ENCODE measurements at places on chromosomes 12 and 14.

DNA sequence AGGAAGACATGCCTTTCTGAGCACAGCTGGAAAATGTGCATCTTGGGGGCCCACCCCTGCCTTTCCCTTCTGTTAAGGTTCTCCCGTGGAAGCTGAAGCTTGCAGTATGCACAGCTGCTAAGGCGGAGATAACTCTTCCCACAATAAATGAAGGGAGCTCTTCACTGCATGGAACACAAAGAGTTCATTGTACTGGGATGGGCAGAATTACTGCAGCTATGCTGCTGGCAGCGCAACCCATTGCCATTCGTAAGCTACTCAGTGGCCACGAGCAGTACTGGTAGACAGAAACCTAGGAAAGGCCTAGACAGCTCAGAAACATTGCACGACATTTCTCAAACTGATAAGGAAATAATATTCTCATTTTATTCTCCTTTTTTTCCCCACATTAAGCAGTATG lies 310.2 kb downstream of the MDGA2 start:
- no peak for DNase-seq

DNA sequence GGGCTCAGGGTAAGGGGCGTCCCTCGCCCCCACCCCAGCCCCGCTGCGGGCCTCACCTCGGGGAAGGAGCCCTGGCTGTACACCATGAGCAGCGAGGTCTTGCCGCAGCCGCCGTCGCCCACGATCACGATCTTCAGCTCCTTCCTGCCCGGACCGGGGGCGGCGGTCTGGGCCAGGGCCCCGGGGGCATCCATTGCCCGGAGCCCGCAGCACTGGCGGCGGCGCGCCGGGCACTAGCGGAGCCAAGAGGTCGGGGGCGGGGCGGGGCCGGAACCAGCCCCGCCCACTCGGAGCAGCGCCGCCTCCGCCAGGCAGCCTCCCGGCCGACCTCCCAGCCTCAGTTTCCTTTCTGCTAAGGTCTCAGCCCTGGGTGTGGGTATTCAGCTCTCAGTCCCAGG lies at the start of gene RHOF:
RHOF (minus strand) TSS at position 249 of the 398 bp plus-strand sequence; CDS start at position 194, 55 bp downstream.
- DNase-seq, result no peak

DNA sequence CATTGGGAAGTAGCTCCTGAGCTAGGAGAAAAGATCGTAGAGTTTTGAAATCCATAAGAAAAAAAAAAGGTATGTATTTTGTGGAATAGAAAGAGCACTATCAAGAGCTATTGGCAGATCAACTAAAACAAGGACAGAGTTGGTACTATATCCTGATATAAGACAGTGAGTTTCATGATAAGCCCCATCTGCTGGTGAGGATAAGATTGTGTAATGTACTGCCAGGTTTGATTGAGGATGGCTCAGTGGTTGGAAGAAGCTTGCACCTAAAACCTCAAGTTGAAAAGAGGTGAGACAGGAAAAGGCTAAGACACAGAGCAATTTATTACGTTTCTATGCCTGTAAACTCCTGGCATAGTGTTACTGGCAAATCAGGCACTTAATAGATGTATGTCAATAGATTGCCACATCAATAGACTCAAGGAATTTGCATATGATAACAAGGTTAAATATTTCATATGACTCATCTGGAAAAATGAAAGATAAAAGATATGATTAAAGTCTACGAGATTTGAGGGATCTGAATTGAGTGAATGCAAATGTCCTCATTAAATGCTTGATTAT lies 525.6 kb downstream of the FLRT2 start:
- DNase-seq, result no peak

DNA sequence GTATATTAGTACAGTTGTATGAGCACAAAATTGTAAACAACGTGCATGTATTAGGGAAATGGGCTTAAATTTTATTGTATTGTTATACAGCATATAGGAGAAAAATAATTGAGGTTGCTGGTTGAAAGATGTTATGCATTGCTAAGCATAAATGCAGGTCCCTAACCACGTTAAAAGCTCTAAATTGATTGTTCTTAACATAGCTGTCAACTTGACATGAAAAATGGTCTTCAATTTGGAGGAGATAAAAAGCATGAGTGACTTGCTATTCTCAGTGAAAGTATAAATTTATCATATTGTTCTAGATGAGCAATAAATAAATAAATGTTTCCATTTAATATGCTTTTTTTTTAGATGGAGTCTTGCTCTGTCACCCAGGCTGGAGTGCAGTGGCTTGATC lies 506.6 kb upstream of the ATXN7L3B start:
- no peak for DNase-seq

DNA sequence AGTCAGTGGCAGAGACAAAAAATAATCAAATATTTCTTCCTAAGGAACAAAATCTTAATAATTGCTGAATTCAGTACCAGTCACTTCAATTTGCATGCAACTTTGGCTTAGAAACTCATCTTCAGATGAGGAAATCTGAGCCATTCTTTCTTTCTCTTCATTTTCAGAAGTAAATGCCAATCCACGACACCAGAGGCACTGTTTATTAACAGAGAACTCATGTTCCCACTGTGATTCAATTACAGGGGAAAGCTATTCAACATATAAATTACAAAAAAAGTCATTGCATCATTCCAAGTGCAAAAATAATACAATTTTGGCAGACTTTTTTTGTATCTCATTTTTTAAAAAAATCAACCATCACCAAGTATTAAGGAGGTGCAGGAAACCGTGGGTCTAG lies 816.1 kb upstream of the TMEM132C start:
- DNase-seq, result no peak

DNA sequence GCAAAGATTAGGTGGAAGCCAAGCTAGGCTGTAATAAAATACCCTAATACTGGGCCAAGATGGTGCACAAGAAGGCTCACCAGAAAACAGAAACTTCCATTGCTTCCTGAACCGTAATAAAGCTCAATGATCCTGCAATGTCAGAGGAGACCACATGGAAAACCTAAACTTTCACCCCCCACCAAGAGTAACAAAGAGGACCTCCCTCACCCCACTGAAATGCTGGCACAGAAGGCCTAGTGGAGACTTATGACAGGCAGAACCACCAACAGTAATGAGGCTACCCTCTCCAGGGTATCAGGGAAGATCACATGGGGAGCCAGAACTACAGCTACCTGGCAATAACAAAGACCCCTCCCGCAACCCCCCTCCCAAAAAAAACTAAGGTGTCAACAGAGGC lies 43.1 kb downstream of the CEP83 start:
- no peak for DNase-seq

- no peak for DNase-seq
Measured at GRCh38 chr14:89564286-89564957, 147.4 kb upstream of the FOXN3 start.

GRCh38 chr12:107442326-107442987 lies 243.1 kb upstream of the PWP1 start:
- DNase-seq, result no peak

GRCh38 chr12:4610481-4610880 lies 38.4 kb downstream of the AKAP3 start:
- no peak for DNase-seq

- DNase-seq, result no peak
Measured at GRCh38 chr14:44657203-44657602, 150.1 kb upstream of the FSCB start.

DNA sequence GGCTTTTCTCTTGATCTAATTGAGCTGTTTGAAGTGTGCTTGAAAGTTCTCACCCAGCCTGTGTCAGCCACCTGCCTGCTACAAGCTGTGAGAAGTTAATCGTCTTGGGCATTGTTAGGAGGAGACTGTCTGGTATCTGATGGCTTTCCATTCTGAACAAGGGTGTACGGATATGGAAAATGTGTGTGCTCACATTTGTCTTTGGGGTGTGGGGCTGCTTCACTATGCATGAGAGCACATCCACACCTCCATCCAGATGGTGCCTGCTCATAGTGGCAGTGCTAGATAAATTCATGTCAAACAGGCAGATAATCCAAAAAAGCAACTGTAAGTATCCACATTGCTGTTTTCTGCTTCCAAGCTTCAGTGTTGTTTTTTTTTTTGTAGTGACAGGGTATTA lies 462.2 kb downstream of the DIO2 start:
- DNase-seq, result no peak

DNA sequence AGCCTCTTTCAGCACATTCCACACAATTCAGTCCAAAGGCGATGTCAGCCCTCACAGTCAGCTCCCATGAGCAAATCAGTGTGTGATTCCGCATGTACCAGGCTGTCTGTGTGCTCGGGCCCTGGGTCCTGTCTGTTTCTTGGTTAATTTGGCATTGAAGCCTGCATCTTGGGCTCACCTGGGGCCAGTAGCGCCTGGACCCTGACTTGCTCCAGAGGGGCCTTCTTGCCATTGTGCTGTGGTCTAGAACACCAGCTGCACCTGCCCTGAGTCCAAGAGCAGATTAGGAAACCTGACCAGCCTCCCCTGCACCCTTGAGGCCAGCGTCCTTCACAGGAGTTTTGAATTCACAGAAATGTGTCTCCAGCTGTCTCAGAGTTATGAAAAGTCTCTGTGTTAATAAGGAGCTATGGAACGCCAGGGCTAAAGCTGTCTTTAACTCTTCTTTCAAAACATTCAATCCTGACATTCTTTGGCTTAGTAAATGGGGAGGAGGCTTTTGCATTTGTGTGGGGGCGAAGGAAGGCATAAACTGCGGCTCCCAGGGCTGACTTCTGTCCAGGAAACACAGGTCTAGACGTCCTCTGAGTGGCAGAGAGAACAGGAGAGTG lies 102.2 kb downstream of the ARF6 start:
- no peak for DNase-seq

GRCh38 chr12:54222609-54223008 lies 33.8 kb upstream of the SMUG1 start:
- no peak for DNase-seq

DNA sequence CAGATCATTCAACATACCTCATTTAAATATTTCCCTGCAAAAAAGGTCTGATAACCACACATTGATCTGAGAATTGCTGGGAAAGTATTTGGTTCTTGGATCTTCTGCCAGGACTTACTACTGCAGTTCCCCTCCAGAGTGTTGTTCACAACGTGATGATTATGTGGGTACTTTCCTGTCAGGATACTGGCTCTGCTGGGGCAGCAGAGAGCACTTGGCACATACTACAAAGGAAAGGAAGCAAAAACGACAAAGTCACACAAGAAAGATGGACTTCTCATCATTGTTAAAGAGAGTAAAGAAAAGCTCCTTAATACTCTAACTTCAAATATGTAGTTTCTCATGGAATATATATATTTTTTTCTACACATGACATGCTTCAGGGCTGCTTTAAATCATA lies 11.5 kb downstream of the GNS start:
- DNase-seq, result no peak

- DNase-seq, result no peak
Measured at GRCh38 chr14:29235991-29236390, 469.4 kb downstream of the FOXG1 start.

DNA sequence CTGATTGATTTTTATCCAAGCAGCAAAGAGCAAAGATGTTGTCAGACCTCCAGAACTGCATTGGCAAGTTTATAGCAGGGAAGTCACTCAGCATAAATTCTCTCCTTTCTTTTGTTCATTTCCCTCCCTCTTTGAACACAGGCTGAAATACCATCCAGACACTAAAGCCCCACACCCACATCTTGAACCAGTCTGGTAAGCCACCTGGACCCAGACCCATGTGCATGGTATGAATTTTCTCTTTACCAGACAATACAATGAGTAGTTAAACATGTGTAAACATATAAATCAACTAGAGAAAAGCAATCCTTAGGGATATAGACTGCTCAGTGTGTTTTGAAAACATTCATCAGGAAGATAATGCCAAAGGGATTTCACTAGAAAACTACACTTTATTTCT lies 488.3 kb upstream of the FLRT2 start:
- DNase-seq, result no peak

GRCh38 chr14:103185051-103186029 lies 62.1 kb downstream of the TNFAIP2 start:
- DNase-seq, result no peak

GRCh38 chr12:124369827-124370378 lies 75.0 kb downstream of the RFLNA start:
- DNase-seq, result no peak

DNA sequence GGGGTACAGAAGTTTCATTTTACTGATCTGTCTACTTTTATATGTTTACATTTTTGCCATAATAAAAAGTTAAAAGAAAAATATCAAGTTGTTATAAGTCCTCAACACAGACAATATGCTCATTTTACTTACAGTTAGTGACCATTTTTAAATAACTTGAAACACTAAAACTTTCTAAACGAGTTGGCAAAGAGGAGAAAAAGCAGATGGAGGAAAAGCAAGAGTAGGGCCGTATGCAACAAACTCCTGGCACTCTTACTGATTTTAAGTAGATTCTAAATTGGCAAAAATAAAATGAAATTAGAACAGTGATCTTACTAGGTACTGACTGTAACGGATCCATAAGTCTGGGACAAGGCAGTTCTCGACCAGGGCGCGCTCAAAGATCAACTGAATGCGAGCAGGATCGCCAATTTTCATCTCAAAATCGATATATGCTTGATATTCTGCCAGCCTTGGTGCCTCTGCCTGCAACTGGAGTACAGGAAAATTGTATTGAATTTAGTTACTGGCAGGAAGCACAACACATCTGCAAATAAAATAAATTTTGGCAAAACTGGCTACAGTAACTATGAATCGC lies 22.3 kb downstream of the SART3 start:
- no peak for DNase-seq

DNA sequence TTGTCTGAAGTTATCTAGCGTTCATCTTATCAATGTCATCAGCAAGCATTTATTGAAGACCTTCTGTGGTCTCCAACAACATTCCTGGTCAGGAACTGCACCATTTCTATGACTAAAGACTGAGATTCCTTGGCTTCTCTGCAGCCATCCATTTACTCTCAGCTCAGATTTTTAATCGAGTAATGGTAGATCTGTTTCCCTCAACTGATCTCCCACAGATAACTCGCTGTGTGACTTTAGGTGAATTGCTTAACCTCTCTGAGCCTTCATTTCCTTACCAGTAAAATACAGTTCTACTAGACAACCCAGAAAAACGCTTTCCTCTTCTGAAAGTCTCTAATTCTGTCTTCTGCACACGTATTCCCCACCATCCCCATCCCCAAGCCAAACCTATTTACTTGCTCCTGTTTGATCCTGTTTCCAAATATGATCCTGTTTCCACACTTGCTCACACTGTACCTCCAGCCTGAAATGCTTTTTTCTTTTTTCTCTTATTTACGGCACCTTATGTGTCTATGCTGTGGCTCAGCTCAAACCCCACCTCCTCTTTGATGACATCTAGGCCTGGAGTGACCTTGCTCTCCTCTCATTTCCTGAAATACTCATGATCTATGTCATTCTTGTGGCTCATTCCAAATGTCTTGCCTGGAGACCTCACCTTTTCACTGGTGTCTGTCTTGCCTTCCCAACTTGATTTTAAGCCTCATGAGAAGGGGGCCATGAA lies 21.8 kb downstream of the PLXNC1 start:
- DNase-seq, result no peak

DNA sequence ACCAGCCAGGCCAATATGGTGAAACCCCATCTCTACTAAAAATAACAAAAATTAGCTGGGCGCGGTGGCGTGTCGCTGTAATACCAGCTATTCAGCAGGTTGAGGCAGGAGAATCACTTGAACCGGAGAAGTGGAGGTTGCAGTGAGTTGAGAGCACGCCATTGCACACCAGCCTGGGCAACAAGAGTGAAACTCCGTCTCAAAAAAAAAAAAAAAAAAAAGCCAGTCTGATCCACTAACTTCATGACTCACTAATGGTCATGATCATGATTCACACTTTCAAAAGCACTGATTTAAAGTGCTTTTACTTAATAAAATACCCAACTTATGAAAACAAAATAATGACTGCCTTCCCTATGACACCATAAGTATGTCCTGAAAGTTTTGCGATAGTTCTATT lies 38.4 kb upstream of the CPM start:
- no peak for DNase-seq

- no peak for DNase-seq
Measured at GRCh38 chr12:55830601-55831446, 1.4 kb upstream of the DNAJC14 start.
